ENCODE measurements at places on chromosomes 12 and 14. TPM values are rescaled to one million over a fixed set of nuclear protein-coding genes. Genes with fewer than 3 reads are reported as not detected.

KRT6A gene
- total RNA-seq: not detected

SYNE3 gene
- total RNA-seq: 33.2 TPM

KCNMB4 gene
- 1.9 TPM for total RNA-seq

DNA sequence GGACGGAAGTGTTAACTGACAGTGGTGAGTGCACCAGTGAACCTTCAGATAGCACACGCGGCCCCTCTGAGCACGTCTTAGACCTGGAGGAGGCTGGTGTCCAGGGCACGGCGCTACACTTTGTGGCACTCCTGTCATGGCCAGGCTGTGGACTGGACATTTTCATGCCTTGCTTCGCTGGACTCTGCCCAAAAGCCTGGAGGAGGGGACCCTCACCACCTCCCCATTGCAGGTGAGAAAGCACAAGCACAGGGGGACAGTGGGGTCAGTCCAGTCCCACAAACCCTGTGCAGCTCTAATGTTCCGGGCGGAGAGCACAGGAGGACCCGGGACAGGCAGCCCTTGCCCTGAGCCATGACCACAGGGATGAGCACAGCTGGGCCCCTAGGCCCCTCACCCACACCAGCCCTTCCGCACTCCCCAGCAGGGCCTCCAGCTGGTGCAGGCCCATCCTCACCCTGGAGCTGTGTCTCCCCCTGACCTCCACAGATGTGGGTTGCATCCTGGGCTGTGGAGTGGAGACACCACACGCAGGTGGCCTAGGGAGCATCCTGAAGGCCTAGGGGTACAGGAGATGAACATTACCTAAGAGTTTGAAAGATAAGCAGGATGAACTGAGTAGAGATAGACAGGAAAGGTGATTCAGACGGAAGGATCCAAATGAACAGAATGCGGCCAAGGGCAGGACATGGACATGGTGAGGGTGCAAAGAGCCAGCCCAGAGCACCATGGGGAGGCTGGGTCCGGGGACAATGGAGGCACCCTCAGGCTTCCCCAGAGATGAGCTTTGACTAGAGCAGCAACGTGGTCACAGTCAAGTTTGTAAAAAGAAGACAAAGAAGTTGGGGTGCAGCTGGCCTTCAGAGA is 132.8 kb downstream of the BCL11B start:
- no peak for DNase-seq

GRCh38 chr12:102120564-102120873 is 536 bp downstream of the PARPBP start:
- no peak for DNase-seq

GRCh38 chr14:90559811-90560492 is 163.1 kb downstream of the CALM1 start:
- DNase-seq: no peak
